Neural crest cell (in vitro differentiated cells): ENCODE measurements at places on chromosomes 6 and 20. TPM values are rescaled to one million over a fixed set of nuclear protein-coding genes. Genes with fewer than 3 reads are reported as not detected.

GHRH gene
- total RNA-seq, result not detected in 2 replicates

TGM3 gene
- 0.23 and 0.43 TPM in 2 replicates for total RNA-seq

PRRC2A gene
- 347 and 356 TPM in 2 replicates for total RNA-seq

VSTM2L gene
- 7.3 and 9.3 TPM in 2 replicates for total RNA-seq

COX4I2 gene
- total RNA-seq, result not detected in 2 replicates

CST2 gene
- not detected in 2 replicates for total RNA-seq

ZNF311 gene
- 1.2 and 1.3 TPM in 2 replicates for total RNA-seq

BNIP5 gene
- not detected in 2 replicates for total RNA-seq

PAK5 gene
- 1.8 and 2.0 TPM in 2 replicates for total RNA-seq

SNX9 gene
- total RNA-seq, result 18.1 and 19.1 TPM in 2 replicates

MYT1 gene
- 4.0 and 4.3 TPM in 2 replicates for total RNA-seq

HEY2 gene
- total RNA-seq, result 10.8 and 11.6 TPM in 2 replicates

LIN28B gene
- total RNA-seq, result 73.2 and 76.3 TPM in 2 replicates

CD40 gene
- 4.2 and 4.8 TPM in 2 replicates for total RNA-seq

E2F1 gene
- total RNA-seq, result 84.8 and 94.9 TPM in 2 replicates

KHDC1L gene
- total RNA-seq, result 1.0 TPM in 1 of 2 replicates, not detected in the other

NKX2-4 gene
- not detected in 2 replicates for total RNA-seq
